ENCODE measurements at places on chromosomes 1 and 21. TPM values are rescaled to one million over a fixed set of nuclear protein-coding genes. Genes with fewer than 3 reads are reported as not detected.

ASCL5 gene
- not detected for total RNA-seq

ELAPOR1 gene
- total RNA-seq, result 18.8 TPM

AMY1A gene
- not detected for total RNA-seq

BEND5 gene
- 17.5 TPM for total RNA-seq

SPRR2G gene
- total RNA-seq, result not detected

RGSL1 gene
- not detected for total RNA-seq

DCST2 gene
- total RNA-seq, result 0.41 TPM

SLC6A9 gene
- total RNA-seq, result 3.7 TPM

OR14I1 gene
- total RNA-seq, result not detected

C1QC gene
- 20.5 TPM for total RNA-seq

SAMD13 gene
- total RNA-seq, result 5.9 TPM

ERO1B gene
- total RNA-seq, result 5.5 TPM

GIPC2 gene
- total RNA-seq, result 1.7 TPM

S100A7A gene
- not detected for total RNA-seq

LCE1B gene
- not detected for total RNA-seq

KRTAP12-2 gene
- not detected for total RNA-seq

PLD5 gene
- 0.21 TPM for total RNA-seq

HAO2 gene
- 0.21 TPM for total RNA-seq

FMO2 gene
- total RNA-seq, result 2.6 TPM

ATG4C gene
- 19.9 TPM for total RNA-seq

Measured in tongue (tissue), 3 donors.